ENCODE measurements at places on chromosomes 11 and 22.
A peak's percentile ranks its signal among the peaks of the same experiment; 100 is the strongest.

DNA sequence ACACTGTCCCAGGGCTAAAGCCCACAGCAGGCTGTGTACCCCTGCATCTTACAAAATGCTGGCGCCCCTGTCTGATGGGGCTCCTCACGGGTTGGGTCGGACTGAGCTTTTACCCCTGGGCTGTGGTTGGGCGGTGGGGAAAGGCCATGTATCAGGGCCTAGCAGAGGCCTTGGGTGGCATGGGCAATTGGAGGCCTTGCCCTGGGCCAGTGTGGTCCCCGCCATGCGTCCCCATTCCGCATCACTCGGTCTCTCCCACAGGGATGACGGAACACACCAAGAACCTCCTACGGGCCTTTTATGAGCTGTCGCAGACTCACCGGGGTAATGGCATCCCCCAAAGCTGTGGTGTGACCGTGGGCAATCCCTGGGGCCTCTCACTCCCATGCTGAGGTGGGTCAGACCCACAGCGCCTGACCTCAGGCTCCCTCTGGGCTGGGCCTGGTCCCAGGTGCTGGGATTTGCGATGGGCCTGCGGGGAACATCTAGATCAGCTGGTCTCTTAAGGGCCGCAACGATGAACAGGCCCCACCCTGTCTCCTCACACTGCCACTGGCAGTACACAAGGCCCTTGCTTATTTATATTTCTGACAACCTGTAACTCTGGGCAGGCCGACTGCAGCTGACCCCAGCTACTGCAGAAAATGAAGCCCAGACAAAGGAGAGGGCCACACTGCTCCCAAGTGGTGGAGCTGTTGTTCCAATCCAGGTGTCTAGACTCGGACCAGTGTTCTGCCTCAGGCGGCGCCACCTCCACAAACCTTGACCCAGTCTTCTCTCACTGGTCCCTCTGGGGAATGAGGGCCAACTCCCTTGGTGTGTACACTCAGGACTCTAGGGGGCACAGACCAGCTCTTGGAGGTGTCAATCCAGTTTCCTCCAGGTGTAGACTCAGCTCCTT lies 12.3 kb downstream of the SLC16A8 start:
- no peak for DNase-seq

DNA sequence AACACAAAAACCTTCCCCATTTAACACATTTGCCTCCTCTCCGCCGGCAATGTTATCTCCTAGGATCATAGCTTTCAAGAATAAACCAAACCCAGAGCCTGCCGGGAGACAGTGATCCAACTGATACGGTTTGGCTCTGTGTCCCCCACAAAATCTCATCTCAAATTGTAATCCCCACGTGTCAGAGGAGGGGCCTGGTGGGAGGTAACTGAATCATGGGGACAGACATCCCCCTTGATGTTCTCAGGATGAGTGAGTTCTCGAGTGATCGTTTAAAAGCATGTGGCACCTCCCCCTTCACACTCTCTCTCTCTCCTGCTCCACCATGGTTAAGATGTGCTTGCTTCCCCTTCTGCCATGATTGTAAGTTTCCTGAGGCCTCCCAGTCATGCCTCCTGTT lies 33.3 kb downstream of the RBFOX2 start:
- DNase-seq = peak; percentile 87

DNA sequence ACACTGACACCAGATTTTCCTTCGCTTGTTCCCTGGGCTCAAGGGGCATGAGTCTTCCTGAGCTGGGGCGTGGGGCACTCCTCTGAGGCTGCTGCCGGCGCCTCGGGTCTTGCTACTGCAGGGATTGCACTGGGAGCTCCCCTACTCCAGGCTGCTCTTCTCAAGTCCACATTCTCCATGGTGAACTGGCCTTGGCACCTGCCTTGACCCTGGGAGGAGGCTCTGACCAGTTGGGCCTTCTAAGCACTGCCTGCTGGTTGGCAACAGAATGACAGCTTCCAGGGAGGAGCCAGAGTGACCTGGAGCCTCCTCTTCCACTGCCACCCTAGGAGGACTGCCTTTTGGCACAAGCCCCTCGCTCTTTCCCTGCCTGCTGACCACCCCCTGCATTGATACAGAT lies 9.5 kb downstream of the FREY1 start:
- DNase-seq = no peak

GRCh38 chr11:65437436-65438227 lies 15.0 kb downstream of the NEAT1 start:
- DNase-seq = no peak

GRCh38 chr11:93028960-93029522 lies 59.6 kb downstream of the MTNR1B start:
- no peak for DNase-seq

DNA sequence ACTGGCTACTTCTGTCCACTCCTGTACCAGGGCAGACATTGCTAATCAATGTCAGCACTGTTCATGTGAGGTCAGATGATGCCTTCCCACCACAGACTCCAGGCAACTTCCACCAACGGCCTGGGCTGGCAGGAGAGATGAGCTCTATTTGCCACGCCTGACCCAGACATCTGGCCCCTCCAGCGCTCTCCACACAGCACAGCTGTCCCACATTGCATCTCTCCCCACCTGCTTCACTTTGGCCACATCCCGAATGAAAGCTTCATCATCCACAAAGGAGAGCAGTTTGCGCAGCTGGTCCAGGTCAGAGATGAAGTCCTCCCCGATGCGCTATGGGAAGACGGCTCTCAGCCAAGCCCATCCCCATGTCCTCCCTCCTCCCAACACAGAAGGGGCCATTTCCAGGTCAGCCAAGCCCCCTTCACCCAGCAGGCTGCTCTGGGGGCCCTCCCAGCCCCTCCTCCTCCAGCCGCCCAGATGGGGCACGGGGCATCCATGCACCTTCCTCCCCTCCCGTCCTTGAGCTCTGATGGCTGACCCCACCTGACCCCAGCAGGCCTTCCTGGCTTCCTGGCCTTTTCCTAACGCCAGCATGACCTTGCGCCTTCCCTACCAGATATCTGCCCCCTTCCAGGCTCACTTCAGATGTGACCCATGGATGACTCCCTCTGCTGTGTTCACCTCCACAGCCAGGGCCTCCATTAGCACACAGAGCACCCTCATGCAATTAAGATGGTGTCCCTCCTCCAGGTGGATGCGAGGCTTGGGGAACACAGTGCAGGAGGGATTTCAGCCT lies 7.4 kb downstream of the PYGM start:
- no peak for DNase-seq

DNA sequence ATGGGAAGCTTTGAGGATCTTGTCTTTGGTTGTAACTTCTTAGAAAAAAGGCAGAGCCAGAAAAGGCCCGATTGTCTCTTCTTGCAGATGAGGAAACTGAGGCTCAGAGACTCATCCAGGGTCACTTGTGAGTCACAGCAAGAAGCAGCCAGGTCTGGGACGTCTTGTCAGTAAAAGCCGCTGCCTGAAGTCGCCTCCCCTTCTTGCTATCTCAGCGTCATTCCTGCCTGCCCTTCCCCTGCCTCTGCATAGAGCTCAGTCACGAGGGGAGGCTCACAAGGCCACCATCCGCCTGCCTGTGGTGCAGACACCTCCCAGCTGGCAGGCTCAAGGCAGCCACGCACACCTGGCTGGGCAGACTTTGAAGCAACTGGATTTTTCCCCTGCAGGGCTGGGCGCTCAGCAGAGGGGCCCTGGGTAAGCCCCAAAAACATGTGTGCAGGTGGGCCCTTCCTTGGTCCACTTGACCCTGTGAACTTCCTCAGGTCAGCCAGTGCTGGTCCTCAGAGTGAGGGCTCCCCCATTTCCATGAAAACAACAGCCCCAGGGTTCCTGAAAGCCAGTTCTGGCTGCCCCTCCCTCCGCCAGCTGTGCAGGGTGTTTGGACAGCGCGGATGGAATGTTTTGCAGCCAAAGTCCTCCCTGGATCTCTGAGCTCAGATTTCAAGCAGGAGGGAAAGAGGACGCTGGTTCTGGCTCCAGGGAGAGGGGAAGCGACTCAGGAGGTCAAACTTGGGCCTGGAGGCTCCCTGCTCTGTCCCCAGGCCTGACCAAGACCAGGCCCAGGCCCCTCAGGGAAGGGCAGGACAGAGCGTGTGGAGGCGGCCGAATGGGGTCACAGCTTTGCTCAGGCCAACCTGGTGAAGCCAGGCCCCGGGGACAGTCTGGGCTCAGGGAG lies 6.0 kb upstream of the RAB3IL1 start:
- peak; percentile 84 for DNase-seq

GRCh38 chr11:26696330-26696729 lies 25.5 kb downstream of the SLC5A12 start:
- DNase-seq = no peak

- no peak for DNase-seq
These were observed 1.6 kb downstream of the CAPN1 start for GRCh38 chr11:65183201-65183891.

DNA sequence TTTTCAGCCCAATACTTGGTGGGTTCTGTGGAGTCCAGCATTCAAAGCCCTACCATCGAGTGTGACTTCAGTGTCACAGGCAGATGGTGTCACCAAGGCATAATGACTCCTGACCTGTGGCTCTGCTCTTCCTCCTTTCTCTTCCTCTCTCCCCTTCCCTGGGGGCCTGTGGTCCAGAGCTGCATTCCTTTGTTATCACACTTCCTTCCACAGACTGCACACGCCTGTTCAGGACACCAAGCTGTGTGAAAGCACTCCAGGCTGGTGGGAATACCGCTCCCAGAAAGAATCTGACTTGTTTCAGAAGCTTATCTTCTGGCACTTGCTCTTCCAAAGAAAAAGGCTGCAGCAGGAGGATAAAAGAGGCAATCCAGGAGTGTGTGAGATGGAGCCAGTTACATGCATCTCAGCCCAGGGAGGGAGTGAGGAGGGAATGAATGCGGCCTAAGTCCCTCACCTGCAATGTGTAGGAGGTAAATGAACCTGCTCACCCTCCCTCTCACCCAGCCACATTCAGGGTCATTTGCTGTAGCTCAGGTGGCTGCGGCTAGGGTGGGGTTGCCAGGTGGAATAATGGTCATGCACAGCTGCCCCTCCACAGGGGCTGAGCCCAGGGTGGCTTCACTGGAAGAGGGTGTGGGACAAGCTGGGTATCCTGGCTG lies 79.3 kb downstream of the ADAMTS15 start:
- peak; percentile 46 for DNase-seq

GRCh38 chr11:108733479-108734116 lies 68.7 kb downstream of the DDX10 start:
- DNase-seq = no peak

DNA sequence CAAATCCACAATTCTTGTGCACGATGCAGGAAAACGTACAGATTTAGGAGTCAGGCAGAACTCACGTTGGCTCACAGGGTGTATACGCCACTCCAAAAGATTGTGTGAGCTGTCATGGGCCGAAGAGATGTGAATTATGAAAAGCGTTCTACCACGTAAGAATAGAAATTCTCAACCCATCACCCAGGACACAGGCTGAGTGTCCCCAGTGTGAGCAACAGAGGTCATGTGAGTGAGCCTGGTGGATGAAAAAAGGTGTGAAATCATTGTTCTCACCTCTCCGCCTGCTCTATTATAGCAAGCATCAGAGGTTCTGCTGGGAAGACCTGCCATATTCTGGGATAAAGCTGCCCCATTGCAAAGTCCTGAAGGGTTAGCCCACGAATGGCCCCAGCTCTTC lies 235.0 kb downstream of the MN1 start:
- DNase-seq = no peak

GRCh38 chr11:45028911-45029682 lies 78.4 kb upstream of the TP53I11 start:
- no peak for DNase-seq

DNA sequence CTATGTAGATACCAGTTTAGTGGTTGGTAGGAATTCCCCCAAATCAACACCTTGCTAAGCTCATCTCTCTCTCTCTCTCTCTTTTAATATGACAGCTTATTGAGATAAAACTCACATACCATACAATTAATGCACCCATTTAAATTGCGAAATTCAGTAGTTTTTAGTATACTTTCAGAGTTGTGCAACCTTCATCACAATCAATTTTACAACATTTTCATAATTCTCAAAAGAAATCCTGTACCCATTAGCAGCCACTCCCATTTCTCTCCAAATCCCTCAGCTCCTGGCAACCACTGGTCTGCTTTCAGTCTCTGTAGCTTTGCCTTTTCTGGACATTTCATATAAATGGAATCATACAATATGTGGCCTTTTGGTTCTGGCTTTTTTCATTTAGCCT lies 13.3 kb downstream of the NNMT start:
- no peak for DNase-seq

GRCh38 chr22:30289980-30290313 lies 642 bp upstream of the CASTOR1 start:
- DNase-seq = no peak

- DNase-seq = no peak
These were observed 1.1 kb downstream of the IGF2 start for GRCh38 chr11:2138068-2138430.

- DNase-seq = no peak
These were observed 530 bp downstream of the USP35 start for GRCh38 chr11:78189174-78189724.

GRCh38 chr11:45259592-45259991 lies 26.5 kb downstream of the SYT13 start:
- DNase-seq = peak; percentile 32

DNA sequence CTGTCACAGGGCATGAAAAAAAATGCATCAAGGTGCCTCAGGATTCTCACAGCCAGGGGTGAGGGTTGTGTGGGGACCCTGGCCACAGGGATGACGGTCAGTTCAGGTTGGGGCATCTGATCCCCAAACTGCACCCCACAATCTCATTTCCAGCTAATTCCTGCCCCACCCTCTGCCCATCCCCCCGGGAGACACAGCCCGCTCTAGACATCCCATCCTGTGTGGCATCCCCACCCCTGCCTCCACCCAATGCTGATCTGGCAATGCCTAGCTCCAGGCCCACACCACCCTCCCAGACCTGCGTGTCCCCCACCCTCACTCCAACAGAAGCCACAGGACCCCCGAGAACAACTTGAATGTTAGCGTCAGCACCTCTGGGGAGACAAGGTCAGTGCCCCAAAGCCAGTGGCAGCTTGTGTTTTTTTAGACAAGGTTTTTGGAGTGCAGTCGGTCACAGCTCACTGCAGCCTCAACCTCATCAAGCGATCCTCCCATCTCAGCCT lies 25.3 kb downstream of the TSPAN4 start:
- no peak for DNase-seq

DNA sequence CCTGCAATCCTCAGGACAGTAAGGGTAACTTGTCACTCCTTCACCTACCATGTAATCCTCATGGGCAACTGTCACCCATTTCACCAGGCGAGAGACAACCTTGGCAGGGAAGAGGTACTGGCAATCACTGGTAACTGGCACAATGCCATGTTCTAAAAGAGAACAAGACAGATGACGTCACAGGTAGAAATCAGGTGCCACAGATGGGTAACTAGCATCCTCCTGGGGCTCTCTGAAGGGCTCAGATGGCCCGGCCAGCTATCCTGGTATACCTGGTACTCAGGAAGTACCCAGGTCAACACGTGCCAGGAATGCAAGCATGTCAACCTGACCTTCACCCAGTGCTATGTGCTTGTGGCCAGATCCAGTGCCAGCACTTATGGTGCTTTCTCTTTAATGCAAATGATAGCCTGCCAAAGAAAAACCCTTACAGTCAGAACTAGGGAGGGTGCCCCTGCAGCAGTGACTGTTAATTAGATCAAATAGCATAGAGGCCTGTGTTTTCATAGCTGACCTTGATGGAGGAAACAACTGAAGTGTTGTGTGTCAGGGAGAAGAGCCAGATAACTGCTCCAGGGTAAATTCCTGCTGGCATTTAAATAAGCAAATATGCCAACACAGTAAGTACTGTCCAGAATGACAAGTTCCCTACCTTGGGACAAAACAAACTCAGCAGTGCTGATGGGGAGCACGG lies 36.2 kb downstream of the THOC5 start:
- DNase-seq = no peak

- peak; percentile 67 for DNase-seq
These were observed 24.3 kb upstream of the SMCO4 start for GRCh38 chr11:93567401-93567895.
